ENCODE measurements at places on chromosomes 7 and 10.
A peak's percentile ranks its signal among the peaks of the same experiment; 100 is the strongest.

- peak; percentile 3 for DNase-seq
These were observed 70.1 kb upstream of the CABCOCO1 start for GRCh38 chr10:61592581-61592980.

DNA sequence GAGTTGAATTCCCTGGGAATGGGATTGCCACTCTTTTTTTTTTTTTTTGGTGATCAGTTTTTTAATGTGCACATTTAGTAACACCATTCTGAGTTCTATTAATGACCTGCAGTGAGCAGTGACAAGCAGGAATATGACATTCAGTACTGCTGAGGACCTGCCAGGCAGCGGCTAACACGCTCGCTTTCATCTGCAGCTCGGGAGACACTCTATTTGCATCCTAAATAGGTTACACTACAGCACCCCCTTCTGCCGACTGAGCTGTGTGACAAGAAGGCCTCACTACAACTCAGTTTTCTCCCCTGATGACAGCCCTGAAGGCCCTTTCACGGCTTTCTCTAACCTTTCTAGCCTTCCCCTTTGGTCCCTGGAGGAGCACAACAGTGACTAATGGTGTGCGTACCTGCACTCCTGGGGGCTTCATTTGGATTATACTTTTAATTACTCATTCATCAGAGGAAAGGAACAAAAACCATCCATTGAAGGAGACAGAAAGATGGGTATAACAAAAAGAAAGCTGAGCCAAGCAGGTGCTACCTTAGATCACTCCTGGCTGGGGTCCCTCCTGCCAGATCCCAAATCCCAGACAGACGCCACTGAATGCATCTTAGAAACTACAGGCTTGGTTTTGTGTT is 872.4 kb downstream of the LRMDA start:
- DNase-seq = peak; percentile 81

DNA sequence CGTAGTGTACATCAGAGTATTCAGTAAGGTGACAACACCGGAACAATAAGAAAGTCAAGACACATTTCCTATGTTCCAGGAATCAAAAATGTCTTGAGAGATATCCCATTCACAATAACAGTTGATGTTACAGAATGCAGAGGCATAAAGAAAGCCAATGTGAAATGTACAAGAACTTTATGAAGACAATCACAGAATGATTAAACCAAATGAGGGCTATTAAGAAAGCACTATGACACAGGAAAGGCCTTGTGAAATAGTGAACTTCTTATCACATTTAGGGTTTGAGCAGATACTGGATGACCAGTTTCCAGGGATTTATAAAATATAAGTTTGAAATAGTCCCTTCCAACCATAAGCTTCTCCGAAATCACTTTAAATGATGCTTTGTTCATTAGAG is 52.7 kb downstream of the VWDE start:
- no peak for DNase-seq

DNA sequence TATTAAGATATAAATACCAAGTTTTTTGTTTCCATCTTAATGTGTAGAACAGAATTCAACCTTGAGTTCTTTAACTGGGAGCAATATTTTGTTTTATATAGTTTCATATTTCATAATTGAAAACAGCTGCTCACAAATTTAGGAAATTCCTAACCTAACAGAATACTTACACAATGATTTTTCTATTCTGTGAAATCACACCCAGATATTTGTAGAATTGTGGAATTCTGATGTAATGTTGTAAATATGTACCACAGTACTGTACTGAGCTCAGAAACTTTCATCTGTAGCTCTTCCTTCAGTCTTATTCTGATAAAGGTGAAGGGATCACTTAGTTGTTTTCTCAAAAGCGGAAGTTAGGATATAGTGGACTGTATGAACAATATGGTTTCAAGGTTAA is 143.4 kb upstream of the GLI3 start:
- peak; percentile 90 for DNase-seq

- DNase-seq = no peak
These were observed 263.8 kb upstream of the MEOX2 start for GRCh38 chr7:15950299-15950698.

DNA sequence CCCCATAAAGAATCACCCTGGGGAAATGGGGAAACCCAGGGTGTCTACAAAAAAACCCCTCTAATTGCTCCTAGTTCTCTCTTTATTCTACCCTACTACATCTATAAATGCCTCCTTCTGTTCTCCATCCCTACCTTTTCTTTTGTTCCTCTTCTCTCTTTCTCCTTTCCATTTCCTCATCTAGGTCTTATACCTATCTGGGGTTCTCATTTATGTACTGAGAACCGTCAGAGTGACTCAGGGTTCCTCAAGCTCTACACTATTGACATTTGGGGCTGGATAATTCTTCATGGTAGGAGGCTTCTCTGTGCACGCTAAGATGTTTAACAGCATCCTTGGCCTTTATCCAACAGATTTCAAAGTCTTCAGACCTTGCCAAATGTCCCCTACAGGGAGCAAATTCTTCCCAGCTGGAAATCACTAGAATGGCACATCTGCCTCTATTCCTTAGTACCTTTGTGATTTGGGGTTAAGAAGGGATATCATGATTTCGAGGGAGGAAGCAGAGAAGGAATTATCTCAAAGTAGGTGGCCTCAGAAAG is 137.4 kb upstream of the PTN start:
- no peak for DNase-seq

DNA sequence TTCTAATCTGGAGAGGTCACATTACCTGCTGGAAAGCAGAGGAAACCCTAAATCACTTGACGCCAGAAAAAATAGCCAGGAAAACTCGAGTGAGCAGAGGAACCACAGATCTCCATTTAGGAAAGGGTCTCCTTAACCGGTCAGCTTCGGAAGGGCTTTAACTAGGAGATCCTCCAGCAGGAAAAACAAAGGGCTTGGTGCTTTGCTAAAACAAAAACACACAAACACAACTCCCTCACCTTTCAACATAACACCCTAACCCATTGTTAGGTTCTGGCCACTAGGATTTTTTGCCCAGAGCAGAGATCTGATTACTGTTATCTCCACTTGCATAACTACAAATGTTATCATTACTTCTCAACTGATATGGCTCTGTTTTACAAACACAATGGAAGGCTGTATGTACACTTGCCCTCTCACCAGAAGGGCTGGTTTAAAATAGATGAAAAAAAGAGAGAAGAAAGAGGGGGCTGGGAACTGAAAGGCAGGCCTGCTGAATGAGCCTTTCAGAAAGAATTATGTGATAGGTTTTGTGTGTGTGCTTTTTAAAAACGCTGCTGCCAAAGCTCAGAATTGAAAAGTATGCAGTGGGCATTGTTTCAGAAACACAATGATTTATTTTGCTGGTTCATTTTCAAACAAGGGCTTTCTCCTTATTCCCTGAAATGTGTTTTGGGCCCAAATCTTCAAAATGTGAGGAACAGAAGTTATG is 161.5 kb downstream of the FGFR2 start:
- no peak for DNase-seq

GRCh38 chr10:92834331-92834730 is 14.0 kb upstream of the EXOC6 start:
- peak; percentile 74 for DNase-seq
